Stimulated activated CD4-positive, alpha-beta T cell treated with anti-CD3 and anti-CD28 coated beads, TNF-alpha, amount 100 ng/mL, for 24 hours (primary cell): ENCODE measurements at places on chromosomes 7 and 10.
A peak's percentile ranks its signal among the peaks of the same experiment; 100 is the strongest.

- no peak for DNase-seq
Observed at GRCh38 chr7:51070151-51070550, 246.5 kb downstream of the COBL start.

DNA sequence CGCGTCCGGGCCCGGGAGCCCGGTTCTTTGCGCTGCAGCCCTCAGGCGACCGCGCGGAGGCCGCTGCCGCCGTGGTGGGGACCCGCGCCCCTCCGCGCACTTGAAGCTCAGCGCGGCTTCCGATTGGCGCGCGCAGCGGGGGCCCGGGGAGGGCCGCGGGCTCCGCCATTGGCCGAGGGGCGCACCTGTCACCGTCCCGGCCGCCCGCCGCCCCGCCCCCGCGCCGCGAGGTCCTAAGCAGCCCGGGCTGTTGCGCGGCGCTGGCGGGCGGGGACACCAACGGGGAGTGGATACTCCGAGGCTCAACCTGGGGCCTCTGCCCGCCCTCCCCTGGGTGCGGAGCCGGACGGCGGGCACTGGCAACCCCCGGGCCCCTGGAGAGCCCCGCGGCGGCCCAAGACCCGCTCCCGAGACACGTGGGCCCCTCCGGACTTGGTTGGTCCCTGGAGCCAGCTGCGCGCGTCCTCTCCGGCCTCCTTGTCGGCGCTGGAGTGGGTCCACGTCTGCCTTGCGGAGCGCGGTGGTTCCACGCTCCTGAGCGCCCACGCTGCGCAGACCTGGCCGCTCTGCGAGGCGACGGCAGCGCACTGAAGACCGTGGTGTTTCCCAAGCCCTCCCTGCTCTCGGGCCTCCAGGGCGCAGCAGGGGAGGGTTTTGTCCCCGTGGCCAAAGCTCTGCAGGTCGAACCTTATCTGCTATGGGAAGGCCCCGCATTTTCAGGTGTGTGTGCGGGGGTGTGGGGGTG lies at the start of gene MNX1:
MNX1 (minus strand) TSS at position 76 of the 745 bp plus-strand sequence. CDS start 313 bp downstream, outside the sequence.
- peak; percentile 16 for DNase-seq

DNA sequence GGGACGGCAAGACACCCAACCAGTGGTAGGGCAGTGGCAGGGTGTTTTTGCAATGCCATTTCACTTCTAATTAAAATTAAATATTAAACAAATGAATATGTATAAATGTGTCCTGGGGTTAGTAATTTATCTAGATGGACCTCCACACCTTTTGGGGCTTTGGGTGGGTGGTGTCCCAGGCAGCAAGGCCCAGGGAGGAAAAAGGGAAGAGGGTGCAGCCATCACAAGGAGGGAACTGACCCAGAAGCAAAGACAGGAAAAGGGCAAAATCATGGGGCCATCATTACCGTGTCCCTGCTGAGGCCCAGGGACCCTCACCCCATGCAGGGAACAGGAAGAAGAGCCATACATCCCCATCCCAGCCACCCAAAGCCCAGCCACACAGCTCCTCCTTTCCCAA lies 204.6 kb downstream of the GRID1 start:
- no peak for DNase-seq

- DNase-seq, result no peak
Observed at GRCh38 chr10:60009710-60010383, 103.5 kb upstream of the CCDC6 start.

GRCh38 chr7:22864301-22864700 lies 41.7 kb upstream of the TOMM7 start:
- no peak for DNase-seq

DNA sequence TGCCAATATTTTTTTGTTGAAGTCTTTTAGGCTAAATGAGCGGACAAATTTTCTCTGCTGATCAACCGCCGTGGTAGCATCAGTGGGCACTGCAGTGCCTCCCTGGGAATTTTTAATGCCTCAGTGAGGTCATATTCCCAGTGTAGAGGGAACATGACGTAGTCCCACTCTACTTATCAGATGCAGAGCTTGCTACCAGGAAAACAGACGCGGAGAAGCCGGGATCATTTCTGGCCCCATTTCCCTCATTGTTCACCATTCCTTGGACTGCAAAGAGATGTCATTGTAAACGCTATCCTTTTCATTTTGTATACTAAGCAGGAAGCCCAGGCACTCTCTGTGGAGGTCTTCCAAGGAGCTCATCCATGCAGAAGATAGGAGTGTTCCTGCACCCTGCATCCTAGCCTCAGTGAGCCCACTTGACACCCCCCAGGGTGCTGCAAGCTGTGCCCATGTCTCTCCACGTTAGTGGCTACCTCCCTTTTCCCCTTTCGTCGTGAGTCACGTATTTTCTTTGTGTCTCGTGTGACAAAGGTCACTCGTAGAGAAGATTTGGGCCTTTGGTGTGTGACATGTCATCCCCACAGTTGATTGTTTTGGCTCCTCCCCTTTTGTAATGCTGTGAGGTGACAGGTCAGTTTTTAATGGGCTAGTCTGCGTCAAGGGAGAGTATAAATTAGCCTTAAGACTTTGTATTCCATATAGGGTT lies 145.5 kb downstream of the TCF7L2 start:
- no peak for DNase-seq

DNA sequence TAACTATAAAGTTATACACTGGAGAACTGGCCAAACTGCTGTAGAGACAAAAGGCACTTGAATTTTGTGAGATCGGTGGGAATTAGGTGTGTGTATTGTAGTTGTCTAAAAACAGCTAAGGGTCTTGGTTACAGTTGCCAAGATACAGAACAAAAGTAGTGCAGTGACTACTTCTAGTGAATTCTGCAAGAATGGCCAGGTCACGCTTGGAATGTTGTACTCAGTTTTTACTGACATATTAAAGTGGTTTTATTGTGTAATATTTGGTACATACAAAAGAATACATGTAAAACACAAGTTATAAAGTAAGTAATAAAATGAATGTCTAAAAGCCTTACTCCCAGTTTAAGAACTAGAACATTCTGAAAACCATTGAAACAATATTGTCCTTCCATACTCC lies 42.4 kb downstream of the PRPF18 start:
- DNase-seq, result no peak

- DNase-seq, result no peak
Observed at GRCh38 chr10:35391153-35391953, 55.0 kb downstream of the CCNY start.

DNA sequence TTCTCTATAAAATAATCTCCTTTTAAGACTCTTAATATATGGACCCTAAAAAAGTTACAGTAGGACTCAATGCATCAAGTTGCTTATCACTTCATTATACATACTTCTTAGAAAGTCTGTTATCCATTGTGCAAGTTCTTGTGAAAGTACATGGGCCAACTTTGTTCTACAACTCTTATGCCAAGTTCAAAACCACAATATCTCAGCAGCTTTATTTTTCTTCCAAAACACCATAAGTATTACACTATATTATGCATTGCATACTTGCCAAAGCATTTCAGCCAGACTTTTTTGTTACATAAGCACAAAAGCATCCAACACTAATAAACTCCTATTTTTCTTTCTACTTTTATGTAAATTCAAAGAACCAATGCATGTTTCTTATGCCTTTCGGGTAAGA lies 94.4 kb downstream of the AHR start:
- DNase-seq, result no peak

- DNase-seq, result no peak
Observed at GRCh38 chr7:116290740-116291139, 80.4 kb downstream of the TES start.

- no peak for DNase-seq
Observed at GRCh38 chr10:50604809-50605208, 18.9 kb downstream of the SGMS1 start.

DNA sequence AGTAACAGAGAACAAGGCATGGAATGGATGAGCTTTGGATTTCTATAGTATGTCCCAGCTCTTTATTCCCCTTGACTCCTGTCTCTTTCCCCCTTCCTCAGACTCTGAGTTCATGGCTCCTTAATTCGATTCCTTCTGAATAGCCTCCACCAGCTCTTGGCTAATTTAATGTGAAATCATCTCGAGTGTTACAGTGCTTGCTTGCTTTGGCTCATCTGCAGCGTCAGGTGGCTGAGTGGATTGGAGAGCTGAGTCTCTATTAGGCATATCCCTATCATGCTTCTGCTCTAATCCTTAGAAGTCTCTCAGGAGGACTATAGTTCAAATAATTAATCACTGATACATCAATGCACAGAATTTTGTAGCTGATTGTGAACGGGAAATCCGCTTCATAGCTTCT lies 134.6 kb downstream of the LRRC4 start:
- DNase-seq, result no peak

DNA sequence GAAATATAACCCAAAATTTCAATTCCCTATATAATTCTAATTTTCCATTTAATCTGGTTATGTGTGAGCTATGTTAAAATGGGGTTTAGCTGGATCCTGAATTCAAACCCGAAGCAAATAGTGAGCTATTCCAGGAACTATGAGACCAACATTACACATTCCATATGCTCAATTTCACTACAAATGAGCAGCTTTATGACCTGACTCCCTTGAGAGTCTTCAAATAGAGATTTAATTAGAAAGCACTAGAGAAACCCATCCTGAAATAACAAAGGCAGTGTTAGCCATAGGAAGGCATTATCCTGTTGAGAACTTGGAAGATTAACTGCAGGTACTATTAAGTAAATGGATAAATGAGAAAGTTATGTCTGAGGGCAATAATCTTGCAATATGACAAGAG lies 890.0 kb downstream of the GRM8 start:
- no peak for DNase-seq

DNA sequence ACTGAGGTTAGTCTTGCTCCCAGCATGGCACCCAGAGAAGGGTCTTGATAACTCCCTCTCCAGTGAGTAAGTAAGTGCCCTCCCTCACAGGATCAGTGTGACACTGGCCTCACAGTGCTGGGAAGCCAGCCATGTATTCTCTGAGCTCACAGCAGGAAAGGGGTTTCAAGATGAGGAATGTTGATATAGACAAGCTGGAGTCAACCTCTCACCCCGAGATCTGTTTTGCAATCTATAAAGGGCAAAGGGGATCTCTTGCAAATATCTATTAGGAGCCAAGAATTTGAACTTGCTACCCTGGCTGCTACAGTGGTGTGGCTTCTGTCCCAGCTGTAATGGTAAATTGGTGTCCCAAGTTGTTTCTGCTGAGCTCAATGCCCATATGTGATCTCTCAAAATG lies 70.2 kb upstream of the ADAM12 start:
- no peak for DNase-seq

DNA sequence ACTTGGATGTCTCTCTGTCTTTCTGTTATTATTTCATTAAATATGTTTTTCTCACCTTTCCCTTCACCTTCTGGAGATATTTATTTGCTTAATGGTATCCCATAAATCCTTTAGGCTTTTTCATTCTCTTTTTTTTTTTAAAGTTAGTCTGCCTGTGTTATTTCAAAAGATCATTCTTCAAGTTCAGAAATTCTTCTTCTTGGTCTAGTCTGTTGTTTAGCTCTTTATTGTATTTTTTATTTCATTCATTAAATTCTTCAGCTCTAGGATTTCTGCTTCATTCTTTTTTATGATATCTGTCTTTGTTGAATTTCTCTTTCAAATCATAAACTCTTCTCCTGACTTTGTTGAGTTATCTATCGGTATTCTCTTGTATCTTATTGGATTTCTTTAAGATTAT lies 312.1 kb upstream of the KAT6B start:
- DNase-seq, result no peak

- no peak for DNase-seq
Observed at GRCh38 chr7:79051915-79052314, 401.6 kb downstream of the MAGI2 start.

- no peak for DNase-seq
Observed at GRCh38 chr7:44967571-44968446, 11.0 kb downstream of the MYO1G start.

DNA sequence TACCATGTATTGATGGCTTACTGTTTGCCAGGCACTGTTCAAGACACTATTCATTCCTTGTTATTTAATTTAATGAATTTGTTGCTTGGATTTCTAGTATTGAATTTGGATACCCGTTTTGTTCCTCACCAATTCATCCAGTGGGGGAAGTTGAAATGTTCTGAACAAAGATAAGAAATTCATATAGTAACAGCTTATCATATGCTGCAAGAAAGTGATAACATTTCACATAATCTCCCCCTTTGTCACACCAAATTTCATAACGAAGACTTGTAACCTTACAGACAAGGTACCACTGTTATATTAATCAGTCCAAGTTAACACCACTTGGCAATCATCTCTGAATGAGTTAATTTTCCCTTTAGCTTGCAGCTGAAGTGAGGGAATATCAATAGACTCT lies 42.1 kb downstream of the SCIN start:
- DNase-seq, result no peak

DNA sequence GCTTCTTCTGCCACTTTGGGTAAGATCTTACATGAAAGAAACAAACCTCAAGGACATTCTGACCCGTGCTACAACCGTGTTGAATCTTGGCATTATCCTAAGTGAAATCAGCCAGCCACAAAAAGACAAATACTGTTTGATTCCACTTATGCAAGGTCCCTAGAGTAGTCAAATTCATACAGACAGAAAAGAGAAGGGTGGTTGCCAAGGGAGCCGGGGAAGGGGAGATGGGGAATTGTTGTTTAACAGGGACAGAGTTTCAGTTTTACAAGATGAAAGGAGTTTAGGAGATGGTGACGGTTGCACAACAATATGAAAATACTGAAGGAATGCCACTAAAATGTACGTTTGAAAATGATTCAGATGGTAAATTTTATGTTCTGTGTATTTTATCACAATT lies 12.2 kb upstream of the CLEC2L start:
- DNase-seq, result no peak
